ENCODE measurements at places on chromosomes 6 and 20. TPM values are rescaled to one million over a fixed set of nuclear protein-coding genes. Genes with fewer than 3 reads are reported as not detected.

GRCh38 chr20:47606414-47606982, 104.8 kb downstream of the NCOA3 start:
- DNase-seq: no peak
- H3K36me3 ChIP-seq: peaks cover 59% of the 10 kb centered on the region
- H3K27me3 ChIP-seq: no peaks in the 10 kb centered on the region
- H3K4me3 ChIP-seq: peak overlapping the region; percentile 6
- H3K27ac ChIP-seq: peak overlapping the region; percentile 98

- no peaks in the 10 kb centered on the region for H3K36me3 ChIP-seq
- H3K27me3 ChIP-seq: peaks cover 4% of the 10 kb centered on the region
- H3K4me1 ChIP-seq: no peaks in the 10 kb centered on the region
- no peak for DNase-seq
- no peak overlapping the region for H3K4me3 ChIP-seq
- no peak overlapping the region for H3K27ac ChIP-seq
Observed at GRCh38 chr6:56243518-56244070, 3.8 kb downstream of the COL21A1 start.

DNA sequence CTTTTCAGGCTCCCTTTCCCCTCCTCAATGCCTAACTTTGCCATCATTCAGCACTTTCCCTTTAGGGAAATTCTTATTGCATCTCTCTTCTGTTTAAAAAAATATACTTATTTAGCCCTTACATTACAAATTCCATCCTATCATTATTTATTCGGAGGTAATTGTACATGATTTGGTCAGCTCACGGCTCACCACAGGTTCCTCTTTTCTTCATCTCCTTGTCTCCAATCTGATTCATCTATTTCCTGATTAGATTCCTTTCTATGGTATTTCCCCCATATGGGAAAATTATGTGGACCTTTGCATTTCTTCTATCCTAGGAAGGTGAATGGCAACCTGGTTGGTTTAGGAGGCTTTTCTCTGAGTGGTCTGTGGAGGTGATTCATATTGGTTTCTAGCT, 12.9 kb upstream of the EMILIN3 start:
- H3K27ac ChIP-seq: no peak overlapping the region
- no peak overlapping the region for H3K4me3 ChIP-seq
- no peaks in the 10 kb centered on the region for H3K36me3 ChIP-seq
- H3K4me1 ChIP-seq: no peaks in the 10 kb centered on the region

DNA sequence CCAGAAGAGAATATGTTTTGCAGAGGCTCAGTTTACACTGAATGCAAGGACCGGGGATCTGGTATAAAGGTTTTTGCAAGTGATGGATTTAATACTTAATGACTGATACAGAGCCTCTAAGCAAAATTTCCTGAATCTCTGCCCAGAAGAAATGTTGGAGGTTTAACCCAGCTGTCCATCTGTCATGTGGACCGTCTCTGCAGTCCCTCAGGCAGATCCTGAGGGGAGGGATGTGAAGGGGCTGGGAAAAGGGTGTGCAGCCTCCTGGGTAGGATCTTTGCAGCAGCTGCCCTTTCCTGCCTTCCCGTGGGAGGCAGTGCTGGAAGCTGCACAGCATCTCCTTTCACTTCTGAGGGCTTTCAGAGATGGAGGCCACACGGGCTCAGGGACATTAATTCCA, 207.0 kb downstream of the SLC24A3 start:
- H3K36me3 ChIP-seq: no peaks in the 10 kb centered on the region
- H3K4me3 ChIP-seq: no peak overlapping the region
- no peak for DNase-seq
- no peaks in the 10 kb centered on the region for H3K27me3 ChIP-seq

GRCh38 chr6:154478021-154478700, 32.3 kb downstream of the CNKSR3 start:
- H3K36me3 ChIP-seq: no peaks in the 10 kb centered on the region
- H3K4me3 ChIP-seq: no peak overlapping the region
- H3K4me1 ChIP-seq: no peaks in the 10 kb centered on the region
- peaks cover 4% of the 10 kb centered on the region for H3K27me3 ChIP-seq
- no peak for DNase-seq
- no peak overlapping the region for H3K27ac ChIP-seq

- H3K27me3 ChIP-seq: no peaks in the 10 kb centered on the region
- H3K4me1 ChIP-seq: peaks cover 59% of the 10 kb centered on the region
- peaks cover 3% of the 10 kb centered on the region for H3K36me3 ChIP-seq
- peak overlapping the region; percentile 98 for H3K27ac ChIP-seq
- peak; percentile 82 for DNase-seq
- H3K4me3 ChIP-seq: peak overlapping the region; percentile 80
Observed at GRCh38 chr6:37050045-37050853, 44.8 kb downstream of the FGD2 start.

DNA sequence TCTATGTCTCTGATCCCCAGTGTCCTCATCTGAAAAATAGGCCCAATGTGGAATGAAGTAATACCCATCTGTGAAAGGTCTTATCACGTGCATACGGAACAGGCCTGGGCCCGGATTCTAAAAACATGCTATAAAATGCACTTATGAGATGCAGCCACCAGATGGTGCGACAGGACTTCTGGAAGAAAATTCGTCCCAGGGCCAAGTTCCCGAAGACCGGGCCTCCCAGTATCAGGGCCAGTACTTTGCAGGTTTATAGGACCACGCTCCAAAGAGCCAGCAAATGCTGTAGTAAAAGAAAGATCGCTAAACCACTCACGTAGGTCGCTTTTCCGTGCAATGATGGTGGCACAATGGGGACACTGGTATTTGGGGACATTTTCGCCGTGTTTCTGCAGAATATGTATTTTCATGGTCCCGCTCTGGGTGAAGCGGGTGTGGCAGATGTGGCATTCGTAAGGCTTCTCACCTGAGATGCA, 10.6 kb downstream of the CTCFL start:
- no peak for DNase-seq
- no peak overlapping the region for H3K27ac ChIP-seq
- no peaks in the 10 kb centered on the region for H3K36me3 ChIP-seq
- H3K27me3 ChIP-seq: peaks cover 15% of the 10 kb centered on the region

- H3K4me1 ChIP-seq: no peaks in the 10 kb centered on the region
- H3K27ac ChIP-seq: no peak overlapping the region
- DNase-seq: no peak
- H3K4me3 ChIP-seq: no peak overlapping the region
Observed at GRCh38 chr20:11445891-11446290, 471.8 kb upstream of the BTBD3 start.

DNA sequence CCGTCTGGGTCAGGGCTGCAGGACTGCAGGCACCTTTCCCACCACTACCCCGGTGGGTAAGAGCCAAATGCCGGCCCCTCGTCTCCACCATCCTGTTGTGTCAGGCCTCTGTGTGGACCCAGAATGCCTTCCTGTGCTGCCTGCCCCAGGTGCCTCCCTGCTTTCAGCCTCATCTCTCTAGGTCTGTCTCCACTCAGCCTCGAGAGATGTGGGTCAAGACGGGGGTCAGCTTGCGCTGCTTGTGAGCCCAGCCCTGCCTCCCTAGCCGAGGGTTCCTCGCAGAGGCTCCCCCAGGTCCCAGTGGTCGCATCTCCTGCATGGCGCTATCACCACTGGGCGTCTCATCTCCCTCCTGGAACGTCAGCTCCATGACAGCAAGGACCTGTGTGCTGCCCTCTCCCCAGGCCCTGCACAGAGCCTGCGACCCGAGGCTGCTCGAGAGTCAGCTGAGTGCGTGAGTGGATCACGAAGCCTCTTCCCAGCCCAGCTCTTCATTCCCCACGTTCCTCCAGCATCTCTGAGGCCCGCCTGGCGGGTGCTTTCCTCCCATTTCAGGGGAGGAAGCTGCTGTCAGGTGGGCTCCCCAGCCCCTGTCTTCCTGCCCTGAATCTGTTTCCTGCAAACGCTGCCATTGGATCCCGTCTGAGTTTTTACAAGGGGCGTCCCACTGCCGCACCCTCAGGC, 38.7 kb upstream of the ZBP1 start:
- no peaks in the 10 kb centered on the region for H3K27me3 ChIP-seq
- no peak for DNase-seq
- no peak overlapping the region for H3K27ac ChIP-seq
- H3K4me1 ChIP-seq: peaks cover 26% of the 10 kb centered on the region
- no peak overlapping the region for H3K4me3 ChIP-seq
- no peaks in the 10 kb centered on the region for H3K36me3 ChIP-seq

DNA sequence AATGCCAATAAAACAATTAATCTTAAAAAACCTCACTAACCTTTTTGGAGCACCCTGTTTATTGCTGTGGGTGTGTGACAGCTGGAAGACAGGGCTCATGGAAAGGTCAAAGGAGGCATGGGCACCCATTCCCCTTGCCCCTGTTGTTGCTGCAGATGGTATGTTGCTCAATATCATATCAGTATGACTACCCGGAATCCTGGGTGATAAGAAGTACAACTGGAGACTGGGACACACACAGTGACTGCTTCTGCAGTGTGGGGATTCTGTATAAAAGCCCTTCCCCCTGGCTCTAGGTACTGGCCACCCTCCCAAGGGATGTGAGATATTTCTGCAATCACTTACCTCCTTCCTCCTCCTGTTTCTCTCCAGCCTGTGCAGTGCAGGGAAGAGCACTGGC, 47.3 kb upstream of the IL20RA start:
- peaks cover 10% of the 10 kb centered on the region for H3K4me1 ChIP-seq
- H3K27me3 ChIP-seq: peaks cover 19% of the 10 kb centered on the region
- DNase-seq: no peak
- no peaks in the 10 kb centered on the region for H3K36me3 ChIP-seq
- H3K4me3 ChIP-seq: no peak overlapping the region

GRCh38 chr6:12138936-12139335, 126.8 kb downstream of the HIVEP1 start:
- H3K27me3 ChIP-seq: no peaks in the 10 kb centered on the region
- H3K4me1 ChIP-seq: peaks cover 11% of the 10 kb centered on the region
- DNase-seq: no peak
- peak overlapping the region; percentile 72 for H3K27ac ChIP-seq
- H3K4me3 ChIP-seq: no peak overlapping the region

GRCh38 chr6:159117046-159117445, 52.2 kb upstream of the FNDC1 start:
- no peak overlapping the region for H3K27ac ChIP-seq
- no peak for DNase-seq
- H3K27me3 ChIP-seq: no peaks in the 10 kb centered on the region
- no peaks in the 10 kb centered on the region for H3K36me3 ChIP-seq
- H3K4me1 ChIP-seq: peaks cover 3% of the 10 kb centered on the region
- no peak overlapping the region for H3K4me3 ChIP-seq

The PI16 gene
- total RNA-seq: 0.18 TPM

The ALDH8A1 gene
- 0.46 TPM for total RNA-seq

The CDSN gene
- not detected for total RNA-seq

The C6orf141 gene
- 0.28 TPM for total RNA-seq

The C20orf144 gene
- total RNA-seq: 0.10 TPM

The KIAA1755 gene
- total RNA-seq: not detected

The RHAG gene
- not detected for total RNA-seq

The ASIP gene
- not detected for total RNA-seq
